Effector memory CD4-positive, alpha-beta T cell (primary cell): ENCODE measurements at places on chromosomes 13 and 19.

DNA sequence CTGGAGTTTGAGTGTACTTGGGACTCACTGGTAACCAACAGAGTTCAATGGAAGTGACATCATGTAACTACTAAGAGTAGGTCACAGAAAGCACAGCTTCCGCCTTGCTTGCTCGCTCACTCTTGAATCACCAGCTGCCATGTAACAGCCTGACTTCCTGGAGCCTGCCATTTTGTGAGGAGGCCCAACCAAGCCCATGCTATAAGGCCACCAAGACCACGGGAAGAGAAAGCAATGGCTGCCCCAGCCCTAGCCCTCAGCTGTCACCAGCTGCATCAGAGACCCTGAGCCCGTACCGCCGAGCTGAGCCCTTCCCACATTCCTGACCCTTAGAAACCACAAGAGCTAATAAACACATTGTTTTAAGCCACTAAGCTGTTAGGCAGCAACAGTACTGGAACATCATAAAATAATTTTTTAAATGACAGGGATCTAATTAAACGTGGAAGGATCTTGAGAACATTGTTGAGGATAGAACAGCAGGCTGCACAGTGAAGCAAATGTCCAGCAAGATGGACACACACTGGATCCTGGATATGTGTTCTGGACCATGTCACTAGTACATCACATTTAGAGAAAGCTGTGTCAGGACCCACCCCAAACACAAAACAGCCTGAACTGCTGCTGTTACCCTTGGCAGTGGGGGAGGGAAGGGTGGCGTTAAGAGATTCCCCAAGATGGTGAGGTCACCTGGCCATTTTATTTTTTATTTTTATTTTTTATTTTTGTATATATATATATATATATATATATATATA is 21.7 kb upstream of the LDLR start:
- DNase-seq, result no peak
- H3K4me1 ChIP-seq, result no peaks in the 10 kb centered on the region
- H3K4me3 ChIP-seq, result no peak overlapping the region
- H3K27me3 ChIP-seq, result no peaks in the 10 kb centered on the region
- H3K36me3 ChIP-seq, result no peaks in the 10 kb centered on the region
- H3K27ac ChIP-seq, result no peak overlapping the region

DNA sequence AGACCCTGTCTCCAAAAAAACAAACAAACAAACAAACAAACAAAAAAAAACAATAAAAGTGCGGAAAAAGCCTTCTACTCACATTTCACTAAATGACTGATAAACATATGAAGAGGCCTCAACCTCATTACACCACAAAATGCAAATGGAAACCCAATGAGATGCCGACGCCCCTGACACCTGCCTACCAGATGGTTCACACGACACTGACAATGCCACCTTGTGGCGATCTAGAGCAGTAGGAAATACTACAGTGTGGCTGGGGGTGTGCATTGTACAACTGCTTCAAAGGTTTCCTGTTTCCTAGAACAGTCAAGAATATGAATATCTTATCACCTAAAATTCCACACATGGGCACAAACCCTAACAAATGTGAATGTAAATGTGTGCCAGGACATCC is 14.0 kb downstream of the SCGB2B2 start:
- no peak for DNase-seq
- H3K4me3 ChIP-seq, result no peak overlapping the region
- H3K4me1 ChIP-seq, result no peaks in the 10 kb centered on the region
- H3K27ac ChIP-seq, result no peak overlapping the region

DNA sequence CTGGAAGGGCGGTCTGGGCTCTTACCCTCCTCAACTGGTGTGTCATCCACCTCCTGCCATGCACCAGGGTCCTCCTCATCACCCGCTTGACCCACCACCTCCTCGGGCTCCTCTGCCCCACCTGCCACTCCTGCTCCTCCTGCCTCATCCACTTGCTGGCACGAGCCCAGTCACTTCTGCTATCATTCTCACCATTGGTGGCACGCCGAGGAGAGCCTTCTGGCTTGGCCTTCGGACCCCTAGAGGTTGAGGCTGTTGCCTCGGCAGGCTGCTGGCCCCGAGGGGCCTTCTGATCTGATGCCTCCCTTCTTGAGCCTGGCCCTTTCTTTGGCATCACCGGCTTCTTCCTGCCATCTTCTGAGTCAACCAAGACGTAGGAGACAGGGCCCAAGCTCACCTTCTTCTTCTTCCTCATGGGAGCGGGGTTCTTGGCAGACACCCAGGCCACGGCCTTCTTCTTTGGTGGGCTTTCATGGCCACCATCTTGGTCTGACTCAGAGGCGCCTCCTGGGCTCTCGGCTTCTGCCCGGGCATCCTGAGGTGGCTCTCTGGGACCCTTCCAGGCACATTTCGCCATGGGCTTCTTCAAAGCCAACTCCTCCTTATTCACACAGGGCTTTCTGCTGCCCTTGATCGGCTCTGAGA is 1.7 kb downstream of the PNMA8A start:
- no peak overlapping the region for H3K27ac ChIP-seq
- H3K27me3 ChIP-seq, result peaks cover 6% of the 10 kb centered on the region
- H3K36me3 ChIP-seq, result no peaks in the 10 kb centered on the region
- no peak overlapping the region for H3K4me3 ChIP-seq
- no peak for DNase-seq
- H3K4me1 ChIP-seq, result peaks cover 4% of the 10 kb centered on the region

DNA sequence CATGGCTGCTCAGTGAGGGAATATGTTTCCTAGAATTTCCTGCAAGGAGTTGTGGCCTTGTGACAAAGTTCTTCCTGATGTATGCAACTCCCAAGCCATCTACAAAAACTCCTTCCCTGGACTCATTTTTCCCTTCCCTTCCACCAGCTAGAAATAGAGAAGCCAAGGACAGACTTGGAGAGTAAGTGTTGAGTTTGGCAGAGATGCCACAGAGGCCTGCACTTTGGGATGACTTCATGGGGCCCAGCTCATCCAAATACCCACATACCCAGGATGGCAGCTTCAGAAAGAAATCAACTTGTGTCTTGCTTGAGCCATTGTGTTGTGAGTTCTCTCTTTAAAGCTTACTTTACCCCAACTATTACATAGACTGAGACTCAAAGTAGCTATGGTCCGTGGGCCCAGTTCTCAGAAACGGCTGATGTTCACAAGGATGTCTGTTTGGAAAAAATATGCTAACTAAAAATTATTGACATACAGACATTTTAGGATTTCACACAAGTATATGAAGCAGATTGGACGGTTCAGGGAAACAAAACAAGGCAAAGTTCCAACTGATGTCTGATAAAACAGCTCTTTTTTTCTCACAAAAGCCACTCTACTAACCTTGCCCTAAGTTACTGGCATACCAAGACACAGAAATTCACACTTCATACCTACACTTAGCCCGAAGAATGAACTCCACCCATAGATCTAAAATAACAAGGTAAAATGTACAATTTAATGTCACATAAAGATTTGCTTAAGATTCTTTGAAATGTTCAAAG is 107.9 kb downstream of the NALCN start:
- H3K4me1 ChIP-seq, result no peaks in the 10 kb centered on the region
- no peaks in the 10 kb centered on the region for H3K36me3 ChIP-seq
